ENCODE measurements at places on chromosomes 11 and 22. TPM values are rescaled to one million over a fixed set of nuclear protein-coding genes. Genes with fewer than 3 reads are reported as not detected.

- no peak for DNase-seq
These were observed 13.0 kb upstream of the VPS37C start for GRCh38 chr11:61174273-61174672.

The FAU gene
- 426 TPM for polyA plus RNA-seq

GRCh38 chr22:42275970-42276369 is 5.5 kb upstream of the TCF20 start:
- no peak for DNase-seq

DNA sequence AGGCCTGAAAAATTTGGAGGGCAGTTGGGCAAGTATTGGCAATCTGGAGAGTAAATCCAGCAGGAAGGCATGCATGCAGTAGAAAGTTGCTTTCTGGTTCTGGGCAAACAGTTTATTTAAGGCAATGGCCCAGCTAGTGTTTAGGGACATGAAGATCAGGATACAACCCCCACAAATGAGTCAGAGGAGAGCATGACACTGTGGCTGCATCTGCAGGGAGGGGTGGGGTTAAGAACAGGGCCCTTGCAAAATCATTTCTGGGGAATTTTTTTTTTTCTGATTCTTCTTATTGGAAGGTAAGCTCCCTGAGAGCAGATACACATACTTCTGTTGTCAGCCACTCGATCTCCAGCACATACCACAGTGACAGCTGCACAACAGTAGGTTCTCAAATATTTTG is 61.1 kb downstream of the FDX1 start:
- DNase-seq: no peak

- DNase-seq: no peak
These were observed 96.5 kb downstream of the ARHGAP8 start for GRCh38 chr22:44848791-44849420.

DNA sequence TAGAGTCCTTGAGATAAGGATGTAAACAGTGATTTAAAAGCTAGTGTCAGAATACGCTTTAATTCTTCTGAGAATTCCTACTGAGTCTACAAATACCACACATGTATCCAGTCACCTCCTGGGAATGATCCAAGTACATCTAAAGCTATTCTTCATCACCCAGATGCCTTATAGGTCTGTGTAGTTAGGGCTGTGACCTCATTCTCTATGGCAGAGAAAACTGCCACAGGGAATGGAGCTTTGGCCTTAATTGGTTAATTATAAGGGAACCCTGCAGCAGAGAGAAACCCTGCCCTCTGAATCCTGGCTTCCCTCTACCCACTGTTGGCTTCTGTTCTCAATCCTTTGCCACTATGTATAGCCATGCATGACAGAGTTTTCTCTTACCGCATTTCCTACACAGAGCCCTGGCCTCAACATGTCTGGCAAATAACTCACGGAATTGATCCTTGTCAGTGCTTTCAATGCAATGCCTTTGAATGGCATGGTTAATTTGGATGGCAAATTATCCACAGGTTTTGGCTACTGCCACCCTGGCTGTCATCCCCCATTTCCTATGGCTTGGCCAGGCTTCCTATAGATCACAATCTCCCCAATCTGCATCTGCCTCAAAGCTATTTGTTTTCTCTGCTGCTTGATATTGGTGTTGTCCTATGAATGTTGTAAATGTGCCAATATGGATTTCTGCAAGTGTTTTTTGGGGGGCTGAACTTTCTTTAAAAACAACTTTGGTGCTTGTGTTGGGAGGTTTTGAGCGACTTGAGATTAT is 2.9 kb downstream of the DIXDC1 start:
- peak; percentile 68 for DNase-seq

- no peak for DNase-seq
These were observed 20.5 kb upstream of the SCGB1A1 start for GRCh38 chr11:62398011-62398994.

The GSTT2B gene
- polyA plus RNA-seq: 39.7 TPM

The BTG4 gene
- polyA plus RNA-seq: not detected

GRCh38 chr22:45502215-45503049 is at the start of gene FBLN1:
Gene FBLN1, plus strand, starts transcription at chr22:45502883. Its CDS starts 103 bp downstream, at chr22:45502986.
- no peak for DNase-seq

GRCh38 chr11:29634244-29634643 is 382.6 kb downstream of the KCNA4 start:
- DNase-seq: no peak

DNA sequence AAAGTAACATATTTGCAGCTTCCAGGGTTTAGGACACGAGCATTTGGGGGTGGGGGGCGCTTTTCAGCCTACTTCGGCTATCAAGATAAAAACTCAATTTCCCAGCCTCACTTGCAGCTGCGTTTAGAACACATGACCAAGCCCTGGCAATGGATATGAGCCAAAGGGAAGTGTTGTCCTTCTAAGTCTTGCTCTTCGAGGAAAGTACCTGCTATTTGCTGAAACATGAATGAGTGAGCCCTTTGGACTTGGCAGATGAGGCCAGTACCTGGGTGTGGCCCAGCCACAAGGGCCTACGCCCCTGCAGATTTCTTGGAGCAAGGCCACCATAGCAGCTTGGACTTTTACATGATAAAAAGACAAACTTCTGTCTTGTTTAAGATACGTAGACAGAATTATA is 60.2 kb upstream of the SORL1 start:
- no peak for DNase-seq

The FADS2 gene
- polyA plus RNA-seq: 183 TPM

Data from AG04450 (cell line).